ENCODE measurements at places on chromosomes 12 and 14. TPM values are rescaled to one million over a fixed set of nuclear protein-coding genes. Genes with fewer than 3 reads are reported as not detected.
A peak's percentile ranks its signal among the peaks of the same experiment; 100 is the strongest.

DNA sequence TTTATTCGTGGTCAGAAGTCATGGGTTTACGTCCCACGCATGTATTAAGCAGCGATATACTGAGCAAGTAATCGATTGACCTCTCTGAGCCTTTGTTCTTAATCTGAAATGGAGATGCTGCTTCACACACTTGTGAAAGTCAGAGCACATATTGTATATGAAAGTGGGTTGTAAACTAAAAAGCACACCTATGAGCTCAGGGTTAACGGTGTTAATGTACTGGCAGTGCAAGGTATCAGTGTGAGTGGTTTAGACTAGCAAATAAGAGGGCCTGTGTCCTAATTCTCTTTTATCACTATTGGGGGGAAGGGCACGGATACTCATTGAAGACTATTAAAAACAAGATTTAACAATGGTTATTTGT, 676 bp downstream of the MRPL42 start:
- DNase-seq: no peak

DNA sequence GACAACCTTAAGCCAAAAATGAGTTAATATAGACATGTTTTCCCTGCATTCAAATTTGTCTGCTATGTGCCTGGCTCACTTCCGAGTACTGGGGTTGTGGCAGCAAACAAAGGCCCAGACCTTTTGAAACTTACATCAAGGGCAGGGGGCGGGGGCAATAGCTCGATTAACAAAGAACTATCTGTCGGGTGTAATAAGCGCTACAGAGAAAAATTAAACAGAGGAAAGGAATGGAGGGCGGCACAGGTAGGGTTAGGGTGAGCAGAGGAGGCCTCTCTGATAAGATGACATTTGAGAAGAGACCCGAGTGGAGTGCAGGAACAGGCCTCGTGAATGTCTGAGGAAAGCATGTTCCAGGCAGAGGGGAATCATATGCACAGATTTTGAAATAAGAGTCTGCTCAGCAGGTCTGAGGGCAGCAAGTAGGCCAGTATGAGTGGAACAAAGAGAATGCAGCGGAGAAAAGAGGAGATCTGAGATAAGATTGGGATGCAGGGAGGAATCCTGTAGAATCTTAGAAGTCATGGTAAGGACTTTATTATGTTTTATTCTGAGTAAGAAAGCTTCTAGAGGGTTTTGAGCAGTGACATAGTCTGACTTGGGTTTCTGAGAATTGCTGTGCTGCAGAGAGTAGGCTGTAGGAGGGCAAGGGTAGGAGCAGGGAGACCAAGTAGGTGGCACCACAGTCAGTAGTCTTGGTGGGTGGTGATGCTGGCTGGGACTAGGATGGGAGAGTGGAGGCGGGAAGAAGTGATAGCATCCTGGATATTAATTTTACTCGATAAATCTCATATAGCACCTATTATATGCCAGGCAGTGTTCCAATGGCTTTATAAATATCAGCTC, 52.6 kb downstream of the BICDL1 start:
- no peak for DNase-seq

GRCh38 chr14:92645841-92646478, 102.5 kb downstream of the LGMN start:
- DNase-seq: no peak

BLOC1S1 gene
- polyA plus RNA-seq: 108 TPM

MARS1 gene
- 114 TPM for polyA plus RNA-seq

GRCh38 chr12:109779382-109779781, 53.8 kb downstream of the TRPV4 start:
- no peak for DNase-seq

DNA sequence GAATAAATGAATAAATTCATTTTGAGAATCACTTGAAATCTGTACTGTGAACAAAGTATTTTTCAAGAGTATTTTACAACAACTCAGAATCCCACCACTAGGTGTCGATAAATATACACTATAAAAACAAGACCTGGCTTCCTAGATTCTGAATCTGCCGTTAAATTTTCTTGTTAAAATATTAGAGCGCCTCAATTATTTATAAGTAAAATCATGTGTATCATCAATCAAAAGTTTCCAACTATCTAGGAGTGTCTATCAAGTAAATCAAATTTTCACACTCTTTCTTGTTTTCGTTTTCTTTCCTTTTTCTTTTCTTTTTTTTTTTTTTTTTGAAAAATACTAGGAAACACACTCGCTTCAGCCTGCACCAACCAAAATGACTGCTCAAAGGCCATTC, 179.2 kb upstream of the DCN start:
- DNase-seq: peak; percentile 21

SIX1 gene
- polyA plus RNA-seq: not detected

DNA sequence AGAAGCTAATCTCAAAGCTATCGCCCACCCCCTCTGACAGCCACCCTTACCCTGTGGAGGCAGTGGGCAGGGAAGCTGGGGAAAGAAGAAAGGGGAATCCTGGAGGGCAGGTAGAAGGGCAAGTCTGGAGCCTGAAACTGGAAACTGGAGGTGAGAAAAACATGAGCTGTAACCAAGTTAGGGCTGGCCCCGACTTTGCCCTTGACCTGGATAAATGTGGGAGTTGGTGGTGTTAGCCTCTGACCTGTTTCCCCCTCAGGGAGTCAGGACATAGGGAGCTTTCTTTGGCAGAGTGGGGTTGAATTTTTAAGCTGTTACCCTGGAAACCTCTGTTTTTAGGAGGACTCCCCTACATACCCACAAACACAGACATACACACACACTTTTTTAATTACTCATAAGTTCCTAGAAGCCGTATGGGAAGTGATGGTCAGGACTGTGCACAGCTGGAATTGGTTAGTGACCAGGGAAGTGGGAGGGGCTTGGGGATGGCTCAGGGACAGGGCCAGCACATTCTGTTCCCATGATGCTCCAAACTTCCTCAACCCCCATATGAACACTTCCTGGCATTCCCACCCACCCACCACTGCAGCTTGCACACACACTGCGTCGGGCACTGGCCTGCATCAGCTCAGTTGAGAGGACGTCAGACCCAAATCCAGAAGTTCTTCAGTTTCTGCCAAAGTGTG, 5.0 kb upstream of the MMP19 start:
- no peak for DNase-seq

DNA sequence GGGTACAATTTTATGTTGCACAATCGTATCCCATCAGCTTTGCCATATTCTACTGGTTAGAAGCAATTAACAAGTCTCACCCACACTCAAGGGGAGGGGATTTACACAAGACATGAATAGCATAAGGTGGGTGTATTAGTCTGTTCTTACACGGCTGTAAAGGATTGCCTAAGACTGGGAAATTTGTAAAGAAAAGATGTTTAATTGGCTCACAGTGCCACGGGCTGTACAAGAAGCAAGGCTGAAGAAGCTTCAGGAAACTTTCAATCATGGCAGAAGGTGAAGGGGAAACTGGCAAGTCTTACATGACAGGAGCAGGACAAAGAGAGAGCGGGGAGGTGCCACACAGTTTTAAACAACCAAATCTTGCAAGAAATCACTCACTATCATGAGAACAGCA, 231.8 kb upstream of the AMIGO2 start:
- DNase-seq: no peak

DEGS2 gene
- polyA plus RNA-seq: 21.7 TPM
